Urothelium cell line (cell line): ENCODE measurements at places on chromosomes 5 and 9.

- DNase-seq, result no peak
These were observed 472.8 kb downstream of the CCDC171 start for GRCh38 chr9:16025627-16026026.

DNA sequence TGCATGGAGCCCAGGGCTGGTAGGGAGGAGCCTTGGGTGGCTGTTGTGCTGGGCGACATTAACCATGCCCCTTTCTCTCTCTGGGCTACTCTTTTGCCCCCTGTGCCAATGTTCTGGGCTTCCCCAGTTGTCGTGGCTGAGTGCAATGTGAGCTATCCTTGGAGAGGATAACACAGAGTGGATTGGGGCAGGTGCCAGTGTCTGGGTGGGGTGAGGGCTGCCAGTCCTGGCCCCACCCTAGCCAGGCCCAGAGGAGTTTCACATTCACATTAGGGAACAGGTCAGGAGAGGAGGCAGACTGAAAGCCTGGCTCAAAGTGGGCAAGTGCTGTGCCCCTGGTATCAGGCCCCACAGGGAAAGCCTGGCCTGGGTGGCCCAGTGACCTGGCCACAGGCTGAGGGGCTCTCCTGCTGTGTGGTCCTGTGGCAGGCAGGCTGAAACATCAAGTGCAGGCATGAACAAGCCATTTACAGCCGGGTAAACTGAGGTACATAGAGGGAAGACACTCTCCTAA, 7.5 kb upstream of the NDST1 start:
- DNase-seq, result no peak

- no peak for DNase-seq
These were observed 7.4 kb downstream of the PHYKPL start for GRCh38 chr5:178225174-178225573.

DNA sequence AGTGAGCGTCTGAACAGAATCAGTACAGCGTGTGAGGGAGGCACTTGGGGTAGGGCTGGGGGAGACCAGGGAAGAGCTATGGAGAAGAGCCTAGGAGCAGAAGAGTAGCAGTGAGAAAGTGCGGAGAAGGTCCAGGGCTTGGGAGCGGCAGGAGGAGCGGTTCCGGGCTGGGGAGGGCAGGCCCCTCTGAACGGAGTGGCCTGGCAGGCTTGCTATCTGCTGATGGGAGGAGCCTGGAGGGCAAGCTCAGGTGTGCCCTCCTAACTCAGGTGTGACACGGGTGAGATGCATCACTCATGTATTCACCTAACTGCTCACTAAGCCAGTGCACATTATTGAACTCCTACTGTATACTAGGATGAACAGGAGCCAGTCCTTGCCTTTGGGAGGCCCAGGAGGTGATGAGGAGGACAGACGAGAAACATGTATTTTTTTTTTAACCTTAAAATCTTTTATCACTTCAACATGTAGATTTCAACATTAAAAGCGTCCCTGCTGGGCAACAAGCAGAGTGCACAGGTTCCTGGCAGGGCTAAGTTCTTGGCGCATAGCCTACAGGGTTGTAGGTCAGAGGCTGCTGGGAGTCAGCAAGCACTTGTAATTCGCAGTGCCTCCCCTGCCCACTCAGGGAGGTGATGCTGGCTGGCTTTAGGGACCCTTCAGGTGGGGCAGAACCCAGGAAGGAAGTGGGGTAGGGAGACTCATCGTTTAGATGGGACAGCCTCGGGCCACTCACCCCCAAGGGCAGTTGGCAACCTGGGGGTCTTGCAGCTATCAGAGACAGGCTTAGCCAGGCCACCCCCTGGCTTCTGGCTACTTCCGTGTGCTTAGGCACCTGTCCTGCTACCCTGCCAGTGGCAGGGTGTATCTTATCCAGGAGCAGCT, 55.5 kb downstream of the TMOD1 start:
- DNase-seq, result no peak

GRCh38 chr9:27331393-27331792, 34.4 kb upstream of the EQTN start:
- no peak for DNase-seq

DNA sequence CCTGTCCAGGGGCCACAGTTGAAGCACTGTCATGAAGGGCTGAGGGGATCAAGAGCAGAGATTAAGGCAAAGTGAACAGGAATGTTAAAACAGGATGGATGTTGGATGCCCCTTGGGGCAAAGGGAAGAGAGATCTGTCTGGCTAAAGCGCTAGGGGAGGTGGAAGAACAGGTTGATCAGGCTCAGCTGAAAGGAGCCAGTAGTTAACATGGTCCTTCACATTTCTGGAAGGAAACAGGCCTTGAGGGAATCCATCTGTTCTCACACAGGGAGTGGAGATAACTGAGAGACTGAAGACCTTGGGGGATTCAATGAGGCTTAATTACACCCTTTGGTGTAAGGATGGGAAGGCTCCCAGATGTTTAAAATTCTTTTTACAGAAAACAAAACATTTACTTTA, 5.8 kb downstream of the HAPLN1 start:
- no peak for DNase-seq

- peak; percentile 58 for DNase-seq
These were observed 8.5 kb upstream of the ANGPTL2 start for GRCh38 chr9:127130661-127131538.

DNA sequence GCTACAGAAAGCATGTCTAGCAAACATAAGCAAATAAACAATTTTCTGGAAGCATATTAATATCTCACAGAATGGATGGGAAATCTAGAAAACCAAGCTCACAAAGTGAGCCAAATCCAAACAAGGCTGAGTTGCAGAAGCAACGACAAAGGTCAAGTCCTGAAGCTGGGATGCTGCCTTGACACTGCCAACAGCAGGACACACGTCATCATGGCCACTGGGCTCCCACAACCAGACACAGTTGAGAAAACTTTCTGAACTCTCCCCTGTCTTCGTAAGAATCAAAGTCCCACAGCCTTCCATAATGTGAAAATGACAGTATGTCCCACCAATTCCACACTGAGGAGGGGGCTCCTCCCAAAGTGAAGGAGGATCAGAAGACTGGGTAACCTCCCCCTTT, 37.6 kb downstream of the EPB41L4A start:
- no peak for DNase-seq

GRCh38 chr9:79883073-79883645, 311.4 kb downstream of the TLE4 start:
- no peak for DNase-seq

DNA sequence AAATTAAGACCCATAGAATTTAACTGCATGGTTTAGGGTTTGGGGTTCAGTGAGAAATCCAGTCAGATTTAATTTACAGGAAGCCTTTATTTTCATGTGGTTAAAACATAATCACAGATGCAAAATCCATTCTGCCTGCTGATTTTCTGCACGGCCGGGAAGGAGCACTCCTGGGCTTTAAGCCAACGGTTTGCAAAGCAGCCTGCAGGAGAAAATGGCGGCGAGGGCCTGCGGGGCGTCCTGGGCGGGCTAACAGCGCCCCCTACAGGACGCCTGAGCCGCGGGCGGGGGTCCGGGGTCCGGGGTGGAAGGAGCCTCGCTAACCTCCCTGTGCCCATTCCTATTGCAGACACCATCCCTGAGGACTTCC, 47.6 kb downstream of the THBS4 start:
- peak; percentile 84 for DNase-seq

GRCh38 chr9:6712041-6712440, 45.7 kb upstream of the KDM4C start:
- no peak for DNase-seq

DNA sequence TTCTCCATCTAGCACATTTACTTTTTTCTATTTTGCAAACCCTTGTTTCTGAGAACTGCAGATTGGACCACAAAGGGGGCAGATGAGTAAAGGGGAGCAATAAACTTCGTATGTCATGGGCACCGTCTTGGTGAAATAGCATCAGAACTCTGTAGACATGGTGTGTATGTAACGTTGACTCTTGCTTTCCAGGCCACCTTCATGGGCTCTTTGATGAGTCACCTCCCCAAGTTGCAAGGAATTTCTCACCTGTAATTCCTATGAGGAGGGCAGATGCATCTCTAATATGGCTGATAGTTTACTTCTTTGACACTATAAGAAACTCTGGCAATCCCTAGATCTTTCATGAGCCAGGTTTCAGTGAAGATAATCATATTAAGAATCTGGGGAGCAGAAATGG, 163.4 kb upstream of the PLPPR1 start:
- DNase-seq, result no peak

DNA sequence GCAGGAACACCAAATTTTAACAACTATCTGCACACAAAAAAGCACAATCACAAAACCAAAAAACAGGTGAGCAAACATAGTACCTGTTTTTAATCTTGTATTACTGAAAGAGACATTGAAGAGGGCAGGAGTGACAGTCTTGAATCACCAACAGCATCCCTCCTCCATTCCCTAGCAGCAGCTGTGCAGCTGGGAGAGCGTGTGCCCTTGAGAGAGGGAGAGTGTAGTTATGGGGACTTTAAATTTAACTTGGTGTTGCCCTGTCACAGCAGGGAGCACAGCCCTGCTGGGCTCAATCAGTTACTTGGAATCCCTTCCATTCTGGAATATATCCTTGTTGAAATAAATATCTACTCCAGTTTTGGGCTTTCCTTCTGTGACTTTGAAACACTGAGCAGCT, 1938.7 kb upstream of the NUDT12 start:
- DNase-seq, result no peak
